ENCODE measurements at places on chromosomes 7 and 10.

GRCh38 chr10:124728830-124729661 lies 15.1 kb downstream of the FAM53B start:
- DNase-seq: no peak

DNA sequence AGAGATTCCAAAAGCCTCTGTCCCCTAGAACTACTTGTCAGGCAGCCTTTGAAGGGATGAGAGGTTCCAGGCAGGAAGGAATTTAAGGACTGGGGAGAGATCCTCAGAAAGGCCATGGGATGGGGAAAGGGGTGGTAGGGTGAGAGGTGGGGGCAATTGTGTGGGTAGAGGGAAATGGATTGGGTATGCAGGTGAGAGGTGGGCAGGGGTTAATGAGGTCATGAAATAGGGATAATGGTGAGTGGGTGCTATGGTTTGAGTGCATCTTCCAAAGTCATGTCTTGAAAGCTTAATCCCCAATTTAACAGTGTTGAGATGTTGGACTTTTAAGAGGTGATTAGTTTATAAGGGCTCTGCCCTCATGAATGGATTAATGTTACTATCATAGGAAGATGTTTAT lies 383.5 kb downstream of the PLXNA4 start:
- no peak for DNase-seq

DNA sequence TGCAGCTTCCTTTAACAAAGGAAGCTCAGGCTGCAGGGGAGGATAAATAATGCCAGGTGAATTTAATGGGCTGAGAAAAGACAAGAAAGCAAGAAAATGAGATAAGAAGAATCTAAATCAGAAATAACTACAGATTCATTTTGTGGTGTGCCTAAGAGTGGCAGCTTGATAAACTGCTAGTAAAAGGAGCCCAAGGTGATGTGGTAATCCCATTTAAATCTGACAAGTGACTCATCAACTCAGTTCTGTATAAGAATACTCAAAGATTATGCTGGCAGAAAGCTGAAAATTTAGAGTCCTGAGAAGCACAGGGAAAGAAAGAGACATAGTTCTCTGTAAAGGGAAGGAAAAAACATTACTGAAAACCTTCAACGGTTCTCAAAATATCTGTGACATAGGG lies 109.4 kb upstream of the PDE1C start:
- DNase-seq: no peak

- peak; percentile 44 for DNase-seq
These were observed 16.8 kb downstream of the UBE2D4 start for GRCh38 chr7:43942997-43943396.

DNA sequence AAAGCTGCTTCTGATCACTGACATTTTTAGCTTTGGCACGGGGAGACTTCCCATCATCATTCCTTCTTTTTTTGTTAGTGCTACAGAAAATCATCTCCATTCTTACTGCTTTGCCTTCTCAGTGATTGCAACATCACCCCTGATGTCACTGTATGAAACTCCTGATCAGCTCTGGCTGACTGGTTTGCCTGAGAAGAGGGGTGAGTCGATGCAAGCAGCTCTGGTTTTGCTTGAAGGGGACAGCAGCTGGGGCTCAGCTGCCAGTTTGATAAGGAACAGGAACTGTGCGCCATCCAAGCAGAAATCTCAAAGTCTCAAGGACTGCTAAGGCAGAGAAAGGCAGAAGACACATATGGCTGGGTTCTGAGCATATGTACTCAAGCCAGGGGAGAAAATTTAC lies 808.5 kb upstream of the CELF2 start:
- no peak for DNase-seq

GRCh38 chr7:83149466-83149865 lies 13.2 kb downstream of the PCLO start:
- DNase-seq: no peak

DNA sequence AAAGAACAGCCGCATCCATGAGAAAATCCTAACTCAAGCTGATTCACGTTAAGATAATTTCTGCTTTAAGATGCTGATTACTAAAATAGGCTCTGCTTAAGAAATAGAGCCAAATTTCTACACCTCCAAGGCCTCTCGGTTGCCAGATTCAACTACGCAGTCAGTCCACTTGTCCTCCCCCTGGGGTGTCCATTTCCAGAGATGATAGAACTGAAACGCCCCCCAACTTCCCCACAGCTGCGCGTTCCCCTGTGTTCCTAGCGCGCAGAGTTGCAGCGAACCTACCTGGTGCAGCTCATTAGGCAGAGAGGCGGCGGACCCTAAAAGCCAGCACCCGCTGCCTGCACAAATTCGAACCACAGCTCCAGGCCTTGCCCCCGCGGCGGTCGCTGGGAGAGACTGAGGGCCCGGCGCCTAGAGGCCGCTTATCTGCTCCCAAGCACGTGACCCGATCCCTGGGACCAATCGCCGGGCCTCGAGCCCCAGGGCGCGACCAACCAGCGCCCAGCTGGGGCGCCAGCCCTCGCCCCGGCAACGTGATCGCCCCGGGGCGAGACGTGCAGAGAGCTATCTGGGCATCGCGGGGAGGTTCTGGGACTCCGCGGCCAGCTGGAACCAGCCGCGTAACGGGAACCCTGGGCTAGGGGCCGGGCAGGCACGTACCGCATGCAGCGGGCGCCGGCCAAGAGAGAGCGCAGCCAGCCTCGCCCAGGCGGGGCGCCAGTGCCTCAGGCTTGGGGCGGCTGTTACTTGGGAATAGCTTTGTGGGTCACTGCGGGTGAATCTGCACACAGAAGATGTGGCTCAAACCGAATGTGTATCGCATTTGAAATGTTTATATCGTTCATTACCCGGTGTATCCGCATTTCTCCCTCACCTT lies at the start of gene PPP1R3C:
Gene PPP1R3C, minus strand, starts transcription at position 401 of the 880 bp plus-strand sequence. Its CDS starts 102 bp downstream, at position 299.
- no peak for DNase-seq

- DNase-seq: no peak
These were observed 6.8 kb upstream of the EFCAB10 start for GRCh38 chr7:105587909-105588635.

GRCh38 chr10:31314256-31315150 lies 4.5 kb upstream of the ZEB1 start:
- DNase-seq: no peak

GRCh38 chr10:116038259-116038658 lies 234.7 kb downstream of the GFRA1 start:
- peak; percentile 40 for DNase-seq

DNA sequence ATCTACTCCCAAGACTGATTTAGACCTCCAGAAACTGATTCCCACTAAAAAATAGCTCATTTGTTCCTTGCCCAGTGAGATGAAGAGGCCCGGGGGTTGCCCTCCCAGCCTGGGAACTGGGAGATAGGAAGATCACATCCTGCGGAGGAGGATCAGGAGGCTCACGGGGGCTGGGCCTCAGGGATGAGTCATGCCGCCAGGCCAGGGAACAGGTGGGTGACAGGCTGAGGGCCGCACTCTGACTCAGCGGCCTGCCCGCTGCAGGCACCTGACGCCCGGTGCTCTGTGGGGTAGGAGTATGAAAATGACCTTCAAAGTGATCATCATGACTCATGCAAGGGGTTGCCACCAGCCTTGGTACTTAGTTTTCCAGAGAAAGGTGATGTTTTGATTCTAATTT lies 104.5 kb upstream of the ZPBP start:
- peak; percentile 14 for DNase-seq

DNA sequence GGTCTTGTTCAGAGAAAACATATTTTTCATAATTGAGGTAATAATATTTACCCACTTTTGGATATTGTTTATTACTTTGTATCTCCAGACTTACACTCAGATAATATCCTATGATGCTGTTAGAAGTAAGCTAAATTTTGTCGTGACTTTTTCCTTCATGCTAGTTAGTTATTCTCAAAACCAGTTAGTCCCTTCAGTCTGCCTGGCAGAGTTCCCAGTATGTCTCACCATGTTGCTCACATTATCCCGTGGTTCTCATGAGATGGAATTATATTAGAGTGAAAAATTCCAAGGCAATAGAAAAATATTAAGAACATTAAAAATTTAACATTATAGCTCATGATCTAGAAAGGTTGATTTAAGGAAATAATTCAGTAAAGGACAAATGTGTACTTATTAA lies 81.5 kb upstream of the SMIM30 start:
- DNase-seq: no peak

DNA sequence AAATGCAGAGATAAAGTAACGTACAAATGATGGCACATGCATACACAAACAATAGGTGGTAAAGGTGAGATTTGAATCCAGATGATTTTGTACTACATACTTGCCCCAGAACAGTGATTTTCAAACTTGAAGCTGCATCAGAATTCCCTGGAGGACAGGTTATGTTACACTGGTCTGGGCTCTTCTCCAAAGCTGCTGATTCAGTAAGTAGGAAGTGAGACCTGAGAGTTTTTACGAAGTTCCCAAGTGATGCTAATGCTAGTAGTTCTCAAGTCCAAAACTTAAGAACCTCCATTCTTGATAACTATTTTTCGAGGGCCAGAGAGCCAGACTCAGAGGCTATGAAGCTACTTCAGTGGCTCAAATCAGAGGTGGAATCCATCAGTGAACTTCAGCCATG lies 159.0 kb upstream of the POM121L12 start:
- no peak for DNase-seq

DNA sequence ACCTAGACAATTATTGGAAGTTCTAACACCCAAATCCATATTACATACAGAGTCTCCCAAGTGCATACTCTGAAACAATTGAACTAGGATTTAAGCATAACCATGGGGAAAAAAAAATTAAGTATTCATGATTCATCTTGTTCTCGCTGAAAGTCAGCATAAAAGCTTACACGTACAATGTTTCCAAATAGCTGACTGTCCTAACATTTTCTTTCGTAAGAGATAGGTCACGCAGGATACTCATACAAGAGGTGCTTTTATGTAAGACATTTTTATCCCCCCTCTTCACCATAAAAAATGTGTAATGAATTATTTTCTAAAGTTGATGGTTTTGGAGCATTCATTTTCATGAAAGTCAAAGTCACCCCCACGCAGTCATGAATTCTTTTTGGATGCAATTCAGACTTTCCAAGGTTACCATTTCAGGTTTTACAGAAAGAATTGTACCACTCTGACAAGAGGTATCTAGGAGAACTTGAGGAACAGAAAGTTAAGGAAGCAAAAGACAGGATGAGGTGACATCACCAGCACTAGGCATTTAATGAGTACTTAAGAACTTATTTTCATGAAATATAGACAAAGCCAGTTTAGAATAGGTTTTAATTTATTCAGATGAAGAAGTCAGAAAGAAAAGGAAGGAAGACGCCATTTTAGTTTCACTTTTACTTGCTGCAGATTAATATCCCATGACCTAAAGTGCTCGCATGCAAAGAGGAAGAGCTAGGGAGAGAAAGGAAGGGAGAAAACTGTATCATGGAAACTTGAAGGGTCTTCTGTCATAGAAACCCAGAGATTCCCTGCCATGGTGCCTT lies 55.8 kb downstream of the TMEM26 start:
- DNase-seq: no peak

GRCh38 chr10:120514035-120514620 lies 57.1 kb downstream of the PLPP4 start:
- peak; percentile 73 for DNase-seq

GRCh38 chr10:78846071-78846470 lies 222.7 kb upstream of the ZMIZ1 start:
- peak; percentile 7 for DNase-seq

DNA sequence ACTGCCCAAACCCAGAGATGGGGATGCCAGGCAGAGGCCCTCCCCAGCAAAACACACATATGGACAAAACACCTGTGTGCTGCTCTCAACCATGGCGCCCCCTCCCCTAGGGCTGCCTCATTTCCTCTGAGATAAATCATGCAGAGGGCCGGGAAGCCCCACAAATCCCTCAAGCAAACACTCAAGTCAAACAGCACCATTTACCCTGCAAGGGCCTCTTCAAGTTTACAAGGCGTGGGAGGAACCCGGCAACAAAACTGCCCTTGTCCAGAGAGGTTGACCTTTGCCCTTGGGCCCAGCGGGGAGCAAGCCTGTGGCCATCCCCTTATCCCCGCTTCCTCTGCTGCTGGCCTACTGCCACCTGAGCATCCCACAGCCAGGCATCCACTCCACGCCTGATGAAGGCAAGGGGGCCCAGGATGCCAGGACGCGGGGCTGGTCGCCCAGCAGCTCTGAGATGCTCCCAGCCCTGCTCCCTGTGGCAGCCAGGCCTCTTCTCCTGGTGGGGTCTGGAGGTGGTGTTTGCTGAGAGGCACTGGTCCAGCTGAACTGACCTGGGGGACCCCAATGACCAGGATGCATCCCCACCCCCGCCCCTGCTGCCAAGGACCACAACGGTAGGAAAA lies 77.4 kb downstream of the DLG5 start:
- peak; percentile 93 for DNase-seq

GRCh38 chr10:102776779-102777456 lies 33.2 kb downstream of the WBP1L start:
- DNase-seq: peak; percentile 82
